NCI-H774 (cell line): ENCODE measurements at places on chromosomes 12 and 14.

GRCh38 chr12:20445687-20446086 is 77.3 kb downstream of the PDE3A start:
- DNase-seq, result no peak

DNA sequence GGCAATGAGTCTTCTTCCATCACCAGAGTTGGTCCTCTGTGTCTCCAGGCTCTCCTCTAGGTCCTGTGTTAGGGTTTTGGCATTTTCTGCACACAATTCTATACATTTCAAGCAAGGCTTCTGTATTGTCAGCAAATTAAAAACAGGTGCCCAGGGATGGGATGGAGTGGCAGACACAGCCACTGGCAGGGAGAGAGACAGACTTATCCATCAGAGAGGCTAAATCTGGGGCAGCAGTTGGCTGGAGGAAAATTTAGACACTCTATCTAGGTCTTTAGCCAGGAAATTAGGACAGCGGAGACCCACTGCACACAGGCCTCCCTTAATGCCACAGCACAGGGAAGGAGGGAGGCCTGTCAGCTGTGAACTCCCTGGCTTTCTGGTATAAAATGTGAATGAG is 20.2 kb downstream of the PLEKHD1 start:
- no peak for DNase-seq

DNA sequence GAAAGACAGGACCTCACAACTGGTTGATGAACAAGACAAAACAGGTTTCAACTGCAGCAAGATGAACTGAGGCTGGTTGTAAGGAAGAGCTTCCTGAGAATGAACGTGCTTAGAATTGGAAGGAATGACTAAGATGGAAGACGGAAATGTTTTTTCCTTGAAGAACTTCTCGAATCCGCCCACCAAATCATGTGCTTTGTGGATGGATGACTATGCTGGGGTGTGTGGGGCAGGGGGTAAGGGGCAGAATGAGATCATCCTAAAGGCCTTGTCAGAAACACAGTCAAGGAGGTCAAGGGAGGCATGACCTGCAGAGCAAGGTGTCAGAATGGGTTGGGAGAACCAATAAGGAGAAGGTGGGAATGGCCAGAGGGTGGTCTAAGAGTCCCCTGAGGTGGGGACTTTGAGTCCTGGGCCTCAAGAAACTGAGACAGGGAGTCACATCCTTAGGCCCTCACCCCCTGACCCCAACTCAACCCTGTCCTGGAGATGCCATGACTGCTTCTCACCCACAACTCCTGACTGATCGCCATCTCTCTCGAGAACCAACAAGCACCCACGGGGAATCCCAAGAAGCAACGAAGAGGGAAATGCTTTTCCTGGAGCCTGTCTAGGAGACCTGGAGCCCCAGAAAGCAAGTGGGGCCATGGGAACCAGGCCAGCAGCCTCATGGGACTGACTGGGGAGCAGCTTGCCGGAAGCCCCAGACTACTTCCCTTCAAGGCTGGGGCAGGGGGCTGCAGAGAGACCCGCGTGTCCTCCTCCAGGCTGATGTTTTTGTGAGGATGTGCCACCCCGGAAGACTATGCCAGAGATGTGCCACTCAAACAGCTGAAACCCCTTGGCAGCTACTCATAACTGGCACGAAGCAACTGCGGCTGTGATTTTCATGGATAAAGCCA is 84.0 kb downstream of the ACTN1 start:
- DNase-seq, result no peak

GRCh38 chr12:5280086-5280485 is 151.8 kb upstream of the NTF3 start:
- DNase-seq, result no peak

GRCh38 chr12:32692358-32692757 is 13.3 kb downstream of the DNM1L start:
- no peak for DNase-seq

GRCh38 chr12:49562831-49563230 is 5.1 kb downstream of the MCRS1 start:
- no peak for DNase-seq

- DNase-seq, result no peak
Measured at GRCh38 chr14:75138492-75138891, 11.6 kb upstream of the NEK9 start.

- DNase-seq, result no peak
Measured at GRCh38 chr12:52901715-52902541, 2.9 kb downstream of the KRT8 start.

DNA sequence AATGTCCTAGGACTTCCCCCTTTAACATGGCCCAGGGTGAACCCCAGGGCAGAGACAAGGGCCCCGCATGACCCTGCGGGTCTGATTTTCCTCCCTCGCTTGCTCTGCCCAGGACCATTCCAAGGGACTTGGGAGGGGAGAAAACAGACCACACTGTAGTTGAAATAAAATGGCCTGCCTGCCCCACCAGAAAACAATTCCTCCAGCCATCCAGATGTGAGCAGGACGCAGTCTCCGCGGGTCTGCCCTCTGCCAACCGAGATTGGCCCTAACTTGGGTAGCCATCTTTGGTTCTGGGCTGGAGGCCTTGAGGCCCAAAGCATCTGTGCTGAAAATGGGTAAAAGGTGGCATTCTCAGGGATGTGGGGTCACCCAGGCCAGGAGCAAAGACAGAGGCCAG is 75.5 kb downstream of the RFLNA start:
- DNase-seq, result no peak

DNA sequence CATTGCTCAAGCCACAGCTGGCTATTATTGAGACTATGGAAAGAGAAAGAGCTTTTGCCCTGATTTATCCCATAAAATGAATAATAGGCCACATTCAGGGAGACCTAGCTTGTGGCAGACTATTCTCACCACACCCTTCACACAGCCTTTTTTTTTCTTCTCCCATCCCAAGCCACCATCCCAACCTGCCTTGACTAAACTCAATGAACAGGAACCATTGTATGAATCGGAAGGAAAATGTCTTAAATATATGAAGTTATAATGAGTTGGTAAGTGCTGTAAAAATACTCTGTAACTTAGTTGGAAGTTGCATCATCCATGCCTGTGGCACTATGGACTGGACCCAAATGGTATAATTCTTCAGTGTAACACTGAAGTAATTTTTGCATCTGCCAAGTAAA is 338.4 kb downstream of the RAD51B start:
- no peak for DNase-seq

DNA sequence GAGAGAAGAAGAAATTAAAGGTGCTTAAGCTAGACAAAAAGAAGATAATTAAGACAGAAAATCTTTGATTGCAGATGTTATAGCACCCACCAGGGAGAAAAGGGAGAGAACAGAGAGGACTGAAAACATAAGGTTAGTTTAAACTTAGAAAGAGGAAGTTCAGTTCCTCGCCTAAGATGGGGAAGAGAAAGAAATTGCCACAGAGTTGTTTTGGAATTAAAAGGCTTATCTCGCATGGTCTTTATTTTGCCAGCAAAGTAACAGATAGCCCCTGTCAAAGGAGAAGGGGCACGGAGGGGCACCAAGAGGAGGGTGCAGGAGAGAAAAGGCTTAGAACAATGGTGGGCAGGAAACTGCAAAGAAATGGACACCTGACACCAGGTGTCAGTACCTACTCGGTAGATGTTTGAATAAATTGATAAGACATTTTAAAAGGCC is 17.8 kb upstream of the OXA1L start:
- no peak for DNase-seq

- DNase-seq, result no peak
Measured at GRCh38 chr12:76551482-76551888, 8.1 kb downstream of the OSBPL8 start.

GRCh38 chr12:113246478-113247122 is 25.3 kb downstream of the TPCN1 start:
- peak; percentile 33 for DNase-seq

DNA sequence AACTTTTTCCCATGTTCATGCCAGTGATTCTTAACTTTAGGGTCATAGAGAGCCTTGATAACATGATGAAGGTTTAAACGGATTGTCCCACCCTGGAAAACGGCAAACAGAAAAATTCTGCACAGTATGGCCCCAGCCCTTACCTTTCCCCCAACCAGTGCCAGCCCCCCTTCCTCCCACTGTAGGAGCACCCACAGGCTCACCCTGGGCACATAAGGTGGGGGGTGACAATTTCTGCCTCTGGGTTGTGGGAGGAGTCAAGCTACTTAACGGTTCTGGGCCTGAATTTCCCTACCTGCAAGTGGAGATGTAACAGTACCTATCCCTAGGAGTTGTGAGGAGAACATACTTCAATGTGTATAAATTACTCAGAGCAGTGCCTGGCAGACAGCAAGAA is 18.0 kb downstream of the XRCC3 start:
- DNase-seq, result no peak

GRCh38 chr14:59296508-59296907 is 108.0 kb downstream of the DAAM1 start:
- no peak for DNase-seq

GRCh38 chr14:28966416-28967233 is 200.0 kb downstream of the FOXG1 start:
- no peak for DNase-seq

DNA sequence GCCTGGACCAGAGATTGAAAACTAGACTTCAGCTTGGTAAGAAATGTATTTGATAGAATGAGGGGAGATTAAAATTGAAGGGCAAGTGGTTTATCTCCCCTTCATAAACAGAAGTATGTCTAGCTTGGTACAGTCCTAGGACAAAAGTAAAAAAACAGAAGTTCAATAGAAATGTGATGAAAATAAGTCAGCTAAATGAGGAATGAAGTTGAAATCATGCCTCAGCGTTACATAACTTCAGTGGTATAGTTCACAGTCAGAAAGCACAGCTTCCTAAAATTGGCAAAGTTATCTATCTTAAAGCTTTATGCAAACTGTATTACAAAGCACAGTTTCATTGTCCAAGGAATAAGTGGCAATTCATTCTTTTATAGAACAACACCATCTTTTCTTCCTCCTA is 90.2 kb upstream of the SYT10 start:
- no peak for DNase-seq

DNA sequence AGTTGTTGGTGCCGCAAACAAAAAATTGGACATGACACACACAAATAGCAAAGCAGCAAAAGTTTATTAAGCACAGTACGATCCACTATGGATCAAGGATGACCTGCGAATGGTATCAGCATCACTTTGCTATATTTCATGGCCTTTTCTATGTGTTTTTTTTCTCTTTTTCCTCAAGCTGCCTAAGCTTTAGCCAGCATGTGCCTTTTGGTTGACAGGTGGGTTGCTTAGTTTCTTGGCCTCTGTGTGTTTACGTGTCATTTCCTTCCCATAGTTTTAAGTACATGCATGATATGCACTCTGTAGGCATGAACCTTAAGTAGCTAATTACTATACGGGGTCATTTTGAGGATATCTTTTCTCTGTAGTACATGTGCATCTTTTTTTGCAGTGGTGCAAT is 9.8 kb downstream of the CD4 start:
- DNase-seq, result no peak

- no peak for DNase-seq
Measured at GRCh38 chr12:120588948-120589930, 8.0 kb upstream of the POP5 start.

DNA sequence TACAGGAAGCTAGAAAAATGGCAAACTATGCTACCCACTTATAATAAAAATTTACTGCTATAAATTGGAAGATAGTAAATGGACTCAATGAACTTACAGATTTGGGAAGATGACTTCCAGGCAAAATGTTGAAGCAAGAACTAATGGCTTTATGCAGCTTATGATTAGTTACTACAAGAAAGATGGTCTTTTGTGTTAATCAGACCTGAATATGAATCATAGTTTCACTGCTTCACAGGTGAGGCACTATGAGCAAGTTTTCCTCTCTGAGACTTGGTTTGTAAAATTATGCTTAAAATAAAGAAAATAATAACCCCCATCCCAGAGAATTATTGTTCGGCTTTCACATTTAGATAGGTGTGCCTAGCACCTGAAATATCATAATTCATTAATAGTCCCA is 19.8 kb upstream of the DCN start:
- no peak for DNase-seq

GRCh38 chr12:55065535-55065934 is 45.8 kb downstream of the NEUROD4 start:
- no peak for DNase-seq

- DNase-seq, result no peak
Measured at GRCh38 chr12:91381309-91381804, 198.7 kb upstream of the DCN start.

GRCh38 chr14:71996610-71997009 is 64.4 kb downstream of the RGS6 start:
- DNase-seq, result no peak

- DNase-seq, result no peak
Measured at GRCh38 chr14:26377150-26377549, 220.7 kb downstream of the NOVA1 start.

DNA sequence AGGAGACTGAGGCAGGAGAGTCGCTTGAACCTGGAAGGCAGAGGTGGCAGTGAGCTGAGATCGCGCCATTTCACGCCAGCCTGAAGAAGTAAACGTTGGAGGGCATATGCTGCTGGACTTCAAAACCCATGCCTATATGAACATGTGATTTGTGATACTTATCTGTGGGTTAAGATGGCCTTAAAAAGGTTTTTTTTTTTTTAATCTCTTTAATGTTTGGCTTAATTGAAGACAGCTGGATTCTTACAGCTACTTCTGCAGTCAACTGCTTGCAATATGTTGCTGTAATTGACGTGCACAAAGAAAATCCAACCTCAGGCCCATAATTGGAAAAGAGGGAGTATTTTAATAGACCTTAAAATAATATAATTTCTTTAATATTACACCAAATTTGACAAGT is 1.5 kb upstream of the B3GNT4 start:
- DNase-seq, result no peak

- no peak for DNase-seq
Measured at GRCh38 chr14:51600658-51601057, 51.1 kb upstream of the FRMD6 start.

- DNase-seq, result peak; percentile 3
Measured at GRCh38 chr14:101791919-101792572, 30.5 kb downstream of the PPP2R5C start.

- no peak for DNase-seq
Measured at GRCh38 chr12:110007881-110008280, 8.7 kb downstream of the ANKRD13A start.

GRCh38 chr12:70641691-70642090 is 4.5 kb upstream of the PTPRB start:
- no peak for DNase-seq

DNA sequence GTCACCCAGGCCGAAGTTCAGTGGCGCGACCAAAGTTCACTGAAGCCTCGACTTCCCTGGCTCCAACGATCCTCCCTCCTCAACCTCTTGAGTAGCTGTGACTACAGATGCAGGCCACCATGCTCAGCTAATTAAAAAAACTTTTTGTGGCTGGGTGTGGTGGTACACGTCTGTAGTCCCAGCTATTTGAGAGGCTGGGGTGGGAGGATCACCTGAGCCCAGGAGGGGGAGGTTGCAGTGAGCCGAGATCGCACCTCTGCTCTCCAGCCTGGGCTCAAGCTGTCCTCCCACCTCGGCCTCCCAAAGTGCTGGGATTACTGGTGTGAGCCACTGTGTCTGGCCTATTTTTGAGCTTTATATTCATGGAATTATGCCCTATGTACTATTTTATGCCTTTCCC is 18.1 kb upstream of the RAD52 start:
- DNase-seq, result no peak

- no peak for DNase-seq
Measured at GRCh38 chr12:26359576-26359975, 164.2 kb downstream of the SSPN start.

GRCh38 chr12:68269779-68270178 is 16.4 kb upstream of the IL22 start:
- DNase-seq, result no peak

- DNase-seq, result no peak
Measured at GRCh38 chr12:43292699-43293098, 259.3 kb downstream of the ADAMTS20 start.
